H7 (cell line): ENCODE measurements at places on chromosomes 3 and 15. TPM values are rescaled to one million over a fixed set of nuclear protein-coding genes. Genes with fewer than 3 reads are reported as not detected.

Gene KLHL6
- total RNA-seq, result 0.33 and 0.69 TPM in 2 replicates

Gene GOLGA8N
- total RNA-seq, result 0.80 and 0.81 TPM in 2 replicates

Gene CLDN16
- 0.96 and 1.6 TPM in 2 replicates for total RNA-seq

Gene GASK1A
- total RNA-seq, result 3.4 and 4.5 TPM in 2 replicates

Gene ITGB5
- 377 and 459 TPM in 2 replicates for total RNA-seq

Gene TM4SF1
- 0.07 TPM in 1 of 2 replicates, not detected in the other for total RNA-seq

Gene CYP11A1
- 5.2 and 5.6 TPM in 2 replicates for total RNA-seq

Gene EXD1
- 0.22 and 0.73 TPM in 2 replicates for total RNA-seq

Gene MESP2
- total RNA-seq, result 2.0 TPM in 2 replicates

Gene TASOR
- 39.6 and 45.8 TPM in 2 replicates for total RNA-seq

Gene EPHA3
- 0.31 and 0.33 TPM in 2 replicates for total RNA-seq

Gene CNTN6
- total RNA-seq, result not detected in 2 replicates

Gene FANCI
- total RNA-seq, result 54.4 and 69.6 TPM in 2 replicates

Gene PRR20G
- 0.22 TPM in 1 of 2 replicates, not detected in the other for total RNA-seq

Gene TICRR
- 19.2 and 24.1 TPM in 2 replicates for total RNA-seq

Gene VIPR1
- total RNA-seq, result 1.9 and 2.2 TPM in 2 replicates

Gene RBP2
- not detected in 2 replicates for total RNA-seq

Gene TRH
- total RNA-seq, result 0.41 and 0.59 TPM in 2 replicates

Gene POLQ
- total RNA-seq, result 9.4 and 13.3 TPM in 2 replicates

Gene JMJD7
- total RNA-seq, result 10.7 and 12.3 TPM in 2 replicates

Gene CPEB1
- 1.3 and 4.0 TPM in 2 replicates for total RNA-seq

Gene FAN1
- 22.8 and 30.2 TPM in 2 replicates for total RNA-seq

Gene EHHADH
- 0.63 and 1.0 TPM in 2 replicates for total RNA-seq

Gene PATL2
- total RNA-seq, result 0.24 and 1.5 TPM in 2 replicates

Gene MORC1
- total RNA-seq, result not detected in 2 replicates

Gene DLL4
- 0.26 TPM in 1 of 2 replicates, not detected in the other for total RNA-seq

Gene NDN
- total RNA-seq, result 42.8 and 53.5 TPM in 2 replicates

Gene PRKCD
- 2.9 and 3.1 TPM in 2 replicates for total RNA-seq

Gene VEPH1
- total RNA-seq, result 0.67 and 3.3 TPM in 2 replicates

Gene PCBP4
- 29.4 and 48.1 TPM in 2 replicates for total RNA-seq

Gene CFAP100
- total RNA-seq, result 0.24 and 1.5 TPM in 2 replicates

Gene FBXW12
- 0.07 and 0.67 TPM in 2 replicates for total RNA-seq

Gene ASB14
- total RNA-seq, result 0.03 and 0.04 TPM in 2 replicates

Gene POPDC2
- total RNA-seq, result 0.59 TPM in 1 of 2 replicates, not detected in the other

Gene NPRL2
- 41.1 and 41.6 TPM in 2 replicates for total RNA-seq

Gene FILIP1L
- 0.07 and 0.30 TPM in 2 replicates for total RNA-seq

Gene CYP19A1
- not detected in 2 replicates for total RNA-seq

Gene STRA6
- 10.3 and 10.8 TPM in 2 replicates for total RNA-seq

Gene IL17RB
- total RNA-seq, result 7.2 and 8.9 TPM in 2 replicates

Gene RHOV
- total RNA-seq, result 2.0 and 2.1 TPM in 2 replicates

Gene INAFM2
- total RNA-seq, result 15.2 and 15.8 TPM in 2 replicates

Gene STX19
- not detected in 2 replicates for total RNA-seq

Gene GOLGA6L4
- 0.10 and 1.8 TPM in 2 replicates for total RNA-seq
